Daoy (cell line): ENCODE measurements at places on chromosomes 16 and 17. TPM values are rescaled to one million over a fixed set of nuclear protein-coding genes. Genes with fewer than 3 reads are reported as not detected.

GRCh38 chr17:50771991-50772785 lies 4.9 kb upstream of the ANKRD40CL start:
- no peak for DNase-seq

DNA sequence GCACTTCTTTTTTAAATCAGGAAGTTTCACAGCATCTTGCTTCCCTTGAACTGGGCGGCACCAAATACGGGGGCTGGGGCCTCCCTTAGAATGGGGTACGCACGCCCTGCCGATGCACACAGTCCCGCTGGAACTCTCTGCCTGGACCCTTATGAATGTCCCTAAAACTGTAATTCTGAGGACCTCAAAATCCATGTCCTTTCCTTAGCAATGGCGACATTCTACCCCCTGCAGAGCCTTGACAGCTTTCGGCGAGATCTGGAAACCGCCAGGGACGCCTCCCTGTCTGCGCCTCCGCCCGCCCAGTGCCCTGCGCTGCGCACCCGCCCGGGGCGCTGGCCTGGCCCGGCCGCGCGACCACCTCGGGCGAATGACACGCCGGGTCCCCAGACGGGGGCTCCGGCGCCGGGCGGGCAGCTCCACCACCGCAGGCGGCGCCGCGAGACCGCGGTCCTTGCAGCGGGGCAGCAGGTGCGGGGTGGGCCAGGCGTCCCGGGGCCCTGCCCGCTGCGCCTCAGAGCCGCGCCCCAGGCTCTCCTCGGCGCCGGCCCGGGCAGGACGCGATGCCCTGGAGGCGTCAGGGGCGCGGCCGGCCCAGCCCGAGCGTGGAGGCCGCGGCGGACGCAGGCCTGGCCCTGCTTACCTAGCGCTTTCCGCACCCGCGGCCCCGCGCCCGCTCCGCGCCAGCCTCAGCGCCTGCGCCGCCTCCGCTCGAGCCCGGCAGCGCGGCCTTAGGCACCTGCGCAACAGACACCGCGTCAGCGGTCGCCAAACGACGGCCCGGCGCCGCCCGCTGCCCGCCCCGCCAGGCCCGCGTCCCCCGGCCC lies 548 bp downstream of the HAGH start:
- peak; percentile 69 for DNase-seq

DNA sequence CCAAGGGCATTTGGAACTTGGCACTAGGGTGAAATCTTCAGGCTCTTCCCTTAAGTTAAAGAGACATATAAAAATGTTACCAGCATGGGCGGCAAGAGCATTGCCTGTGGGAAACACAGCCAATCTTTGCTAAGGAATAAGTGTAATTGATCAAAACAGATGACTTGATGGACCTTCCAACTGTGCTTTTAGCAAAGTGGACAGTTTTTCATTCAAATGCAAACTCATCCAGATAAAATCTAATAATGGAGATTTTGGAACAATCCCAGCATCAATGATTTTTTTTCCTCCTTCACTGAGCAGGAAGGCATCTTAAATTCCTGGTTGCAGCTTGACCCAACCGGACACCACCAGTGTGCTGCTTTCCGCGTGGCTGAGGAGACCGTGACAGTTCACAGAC lies 42.9 kb upstream of the BHLHA9 start:
- DNase-seq: no peak

DNA sequence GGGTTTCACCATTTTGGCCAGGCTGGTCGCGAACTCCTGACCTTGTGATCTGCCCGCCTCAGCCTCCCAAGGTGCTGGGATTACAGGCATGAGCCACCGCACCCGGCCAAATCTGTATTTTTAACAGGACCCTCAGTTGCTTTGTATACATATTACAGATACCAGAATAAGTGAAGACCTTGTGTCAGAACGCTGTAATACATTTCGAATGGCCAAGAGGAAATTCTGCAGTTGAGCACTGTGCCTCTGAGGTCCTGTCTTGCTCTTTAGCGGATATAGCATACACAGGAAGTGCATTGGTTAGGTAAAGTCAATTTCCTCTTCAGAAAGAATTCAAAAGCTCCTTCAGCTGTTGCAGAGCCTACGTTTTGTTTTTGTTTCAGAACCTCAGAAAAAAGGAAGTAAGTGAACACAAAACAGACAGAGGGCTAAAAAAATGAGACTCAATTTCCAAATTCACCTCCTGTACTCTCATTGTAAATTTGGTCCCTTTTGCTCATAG lies 15.7 kb downstream of the CRLF3 start:
- DNase-seq: no peak

- peak; percentile 80 for DNase-seq
Measured at GRCh38 chr16:46573008-46573833, 48.0 kb downstream of the SHCBP1 start.

GRCh38 chr17:69773081-69773480 lies 301.9 kb upstream of the KCNJ16 start:
- no peak for DNase-seq

DNA sequence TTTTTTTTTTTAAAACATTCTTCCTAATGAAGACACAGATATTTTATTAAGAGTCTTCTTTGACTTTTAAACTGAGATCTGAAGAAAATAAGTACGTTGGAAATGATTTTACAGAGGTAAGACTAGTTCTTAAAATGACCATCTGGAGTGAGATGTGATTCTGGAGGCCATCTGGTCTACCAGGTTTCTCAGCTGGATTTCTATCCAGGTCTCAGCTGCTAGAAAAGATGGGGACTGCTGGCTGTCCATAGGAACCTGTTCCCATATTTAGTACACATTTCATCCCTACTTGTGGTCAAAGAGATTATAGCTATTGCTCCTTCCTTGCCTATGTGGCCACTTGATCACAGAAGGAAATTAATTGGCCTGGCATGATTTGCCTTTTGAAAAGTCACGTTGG lies 12.2 kb downstream of the PMFBP1 start:
- DNase-seq: no peak

DNA sequence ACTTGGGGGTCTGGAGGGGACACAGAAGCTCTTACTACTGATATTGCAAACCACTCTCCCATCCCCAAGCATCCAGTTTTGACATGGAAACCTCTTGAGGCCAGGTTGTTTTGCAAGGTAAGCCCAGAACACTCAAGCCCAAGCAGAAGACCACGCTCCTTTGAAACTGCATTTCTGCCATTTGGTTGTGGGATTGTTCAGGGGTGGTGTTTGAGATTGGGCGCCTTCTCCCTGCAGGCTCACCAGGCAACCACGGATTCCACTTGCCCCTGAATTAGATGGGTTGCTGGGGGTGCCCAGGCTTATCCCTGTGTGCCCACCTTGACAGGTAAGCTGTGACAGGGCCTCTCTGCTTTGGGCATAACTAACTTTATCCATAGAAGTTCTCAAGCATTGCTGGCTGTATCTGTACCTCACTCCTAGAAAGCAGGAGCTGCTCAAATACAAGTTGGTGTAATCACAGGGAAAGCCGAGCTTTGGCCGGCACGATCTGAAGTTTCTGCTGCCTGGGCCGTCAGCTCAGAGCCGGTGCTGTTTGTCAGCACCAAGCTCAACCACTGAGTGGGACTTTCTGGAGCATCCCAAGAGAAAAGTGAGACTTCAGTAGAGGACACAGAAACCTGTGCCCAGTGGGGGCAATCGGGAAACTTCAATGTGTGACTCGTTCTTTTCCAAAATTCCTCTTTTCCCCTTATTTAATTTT lies 93.6 kb downstream of the CYLD start:
- DNase-seq: no peak

DNA sequence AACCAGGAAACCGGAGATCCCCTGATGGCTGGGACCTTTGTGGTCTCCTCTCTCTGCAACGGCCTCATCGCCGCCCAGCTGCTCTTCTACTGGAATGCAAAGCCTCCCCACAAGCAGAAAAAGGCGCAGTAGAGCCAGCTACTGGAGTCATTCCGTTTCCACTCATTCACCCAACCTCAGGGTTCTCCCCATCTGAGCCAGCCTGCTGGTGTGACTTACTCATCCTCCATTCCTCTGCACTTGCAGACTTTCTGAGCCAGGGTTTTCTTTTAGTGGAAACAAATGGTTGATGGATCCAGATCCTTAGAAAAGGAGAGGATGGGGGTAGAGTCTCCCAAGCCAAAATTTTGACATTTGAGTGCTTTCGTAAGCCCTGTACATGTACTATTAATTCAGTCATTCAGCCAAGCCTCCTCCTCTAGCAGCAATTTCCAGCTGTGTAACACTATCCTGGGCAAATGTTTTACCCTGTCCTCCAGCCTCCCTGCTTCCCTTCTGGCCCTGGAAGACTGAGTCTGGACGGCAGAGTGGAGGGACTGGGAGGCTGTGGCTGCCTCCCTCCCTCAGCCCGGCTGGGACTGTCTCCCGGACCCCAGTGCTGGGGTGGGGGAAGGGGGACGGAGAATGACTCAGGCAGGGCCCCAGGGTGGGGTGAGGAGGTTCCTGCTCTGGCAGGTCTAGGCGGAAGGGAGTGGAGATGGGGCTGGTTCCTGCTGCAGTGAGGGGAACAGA lies 2.3 kb downstream of the SOX15 start:
- DNase-seq: peak; percentile 83

- DNase-seq: peak; percentile 98
Measured at GRCh38 chr16:75305364-75306098, 54.1 kb upstream of the BCAR1 start.

DNA sequence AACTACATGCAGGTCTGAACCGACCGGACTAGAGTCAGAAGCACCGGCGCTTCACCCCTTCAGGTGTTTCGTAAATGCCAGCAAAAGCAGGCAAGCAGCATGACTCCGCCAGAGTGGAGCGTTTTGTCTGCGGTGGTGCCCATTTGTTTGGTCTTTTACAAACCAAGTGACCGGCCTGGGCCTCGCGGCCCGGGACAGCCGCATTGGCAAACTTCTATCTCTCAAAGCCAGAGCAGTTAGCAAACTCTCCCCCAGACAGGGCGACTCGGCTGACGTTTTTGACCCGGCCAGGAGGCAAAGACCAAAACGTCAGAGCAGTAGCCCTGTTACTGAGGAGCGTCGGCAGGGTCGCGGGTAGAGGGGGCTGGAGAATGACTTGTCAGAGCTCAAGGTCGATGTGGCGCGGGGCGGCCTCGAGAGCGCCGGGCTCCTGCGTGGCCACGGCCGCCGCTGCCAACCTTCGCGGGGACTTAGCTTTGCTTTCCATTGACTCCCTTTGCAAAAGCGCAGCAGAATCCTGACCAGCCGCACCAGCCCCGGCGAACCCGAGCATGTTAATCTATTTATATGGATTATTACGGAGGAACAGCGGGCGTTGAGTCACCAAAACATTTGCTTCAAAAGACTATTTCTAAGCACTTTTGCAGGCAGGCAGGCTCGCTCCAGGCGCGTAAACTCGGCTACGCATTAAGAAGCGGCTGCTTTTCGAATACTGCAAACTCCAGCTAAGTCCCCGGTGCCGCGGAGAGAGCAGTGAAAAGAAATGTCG lies 763 bp upstream of the SOX9 start:
- peak; percentile 63 for DNase-seq

DNA sequence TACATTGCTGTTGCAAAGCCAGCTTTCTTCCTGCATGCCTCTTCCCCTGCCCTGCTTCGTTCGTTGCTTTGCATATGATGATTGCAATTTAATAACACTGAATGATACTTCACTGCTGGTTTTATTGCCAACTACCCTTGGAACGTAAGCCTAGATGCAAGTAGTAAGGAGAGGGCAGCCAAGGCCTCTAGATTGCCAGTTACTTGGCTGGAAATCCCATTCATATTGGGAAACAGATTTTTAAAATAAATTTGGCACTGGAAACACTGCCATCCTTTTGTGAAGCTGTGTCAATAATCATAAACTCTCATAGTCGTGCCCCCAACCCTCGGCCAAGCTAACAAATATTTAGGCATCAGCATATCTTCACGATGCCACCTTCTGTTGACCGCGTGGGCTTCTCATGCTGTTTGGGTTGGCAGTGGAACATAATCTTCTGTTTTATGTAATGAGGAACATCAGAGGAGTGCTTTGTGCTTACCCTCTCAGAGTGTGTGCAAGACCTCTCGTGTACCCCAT lies 86.5 kb downstream of the MAP2K6 start:
- DNase-seq: no peak

GRCh38 chr17:45229681-45230409 lies 8.2 kb downstream of the FMNL1 start:
- DNase-seq: no peak

DNA sequence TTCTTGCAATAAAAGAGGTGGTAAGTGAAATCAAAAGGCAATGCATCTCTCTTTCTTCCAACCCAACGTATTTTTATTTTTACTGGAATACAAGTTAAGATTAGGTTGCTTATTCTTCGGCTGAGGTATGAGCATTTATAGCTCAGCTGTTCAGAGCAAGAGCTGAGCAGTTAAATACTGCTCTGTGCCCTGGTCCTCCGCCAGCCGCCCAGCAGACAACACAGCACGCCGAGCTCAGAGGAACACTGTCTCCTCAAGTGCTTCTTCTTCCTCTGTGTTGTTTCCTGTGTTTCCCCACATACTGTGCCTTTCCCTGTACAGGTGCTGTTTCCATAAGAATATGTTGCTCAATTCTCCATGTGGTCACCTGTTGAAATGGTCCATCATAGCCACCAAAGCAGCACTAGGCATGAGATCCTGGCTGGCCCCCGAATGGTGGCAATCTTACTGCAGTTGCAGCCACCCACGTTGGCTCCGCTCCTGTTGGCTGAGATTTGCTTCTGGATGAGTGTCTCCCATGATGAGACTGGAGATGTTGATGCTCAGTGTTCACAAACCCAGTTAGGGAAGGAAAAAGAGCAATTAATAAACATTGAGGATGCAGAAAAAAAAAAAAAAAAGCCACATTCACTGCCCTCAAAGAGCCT lies 515.3 kb downstream of the GRIN2A start:
- no peak for DNase-seq

YBX2 gene
- 0.15 and 2.4 TPM in 2 replicates for total RNA-seq

VAT1L gene
- 1.5 and 1.7 TPM in 2 replicates for total RNA-seq

SPIRE2 gene
- total RNA-seq: 6.3 and 7.7 TPM in 2 replicates

HES7 gene
- 0.40 and 0.92 TPM in 2 replicates for total RNA-seq
